ENCODE measurements at places on chromosomes 5 and 9.
A peak's percentile ranks its signal among the peaks of the same experiment; 100 is the strongest.

DNA sequence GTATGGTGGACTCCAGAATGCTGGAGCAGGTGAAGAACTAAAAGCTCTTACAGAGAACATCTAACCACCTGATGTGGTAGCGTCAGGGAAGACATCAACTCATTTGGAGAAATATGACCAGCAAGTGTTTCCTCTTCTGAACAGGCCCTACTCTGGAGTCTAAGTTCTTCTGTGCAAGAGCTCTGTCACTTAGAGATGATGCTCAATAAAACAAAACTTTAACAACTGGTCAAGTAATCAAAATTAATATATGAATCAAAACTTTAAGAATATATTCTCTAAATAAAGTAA is 85.8 kb downstream of the CYFIP2 start:
- DNase-seq = no peak

DNA sequence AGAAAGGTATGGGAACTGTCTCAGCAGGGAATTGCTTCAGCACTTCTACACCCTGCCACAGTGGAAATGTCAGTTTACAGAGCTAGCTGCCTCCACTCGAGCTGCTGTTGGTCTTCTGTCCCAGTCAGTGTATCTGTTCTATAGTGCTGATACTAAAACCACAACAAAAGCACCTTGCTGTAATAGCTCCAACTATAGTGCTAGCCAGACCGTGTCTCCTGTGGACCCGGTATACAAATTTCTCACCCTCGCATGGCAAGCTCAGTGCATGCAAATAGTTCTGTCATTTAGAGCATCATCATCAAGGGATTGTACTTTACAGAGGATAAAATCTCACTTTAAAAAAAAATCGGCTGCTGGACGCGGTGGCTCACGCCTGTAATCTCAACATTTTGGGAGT is 51.5 kb upstream of the IQGAP2 start:
- DNase-seq = peak; percentile 78

DNA sequence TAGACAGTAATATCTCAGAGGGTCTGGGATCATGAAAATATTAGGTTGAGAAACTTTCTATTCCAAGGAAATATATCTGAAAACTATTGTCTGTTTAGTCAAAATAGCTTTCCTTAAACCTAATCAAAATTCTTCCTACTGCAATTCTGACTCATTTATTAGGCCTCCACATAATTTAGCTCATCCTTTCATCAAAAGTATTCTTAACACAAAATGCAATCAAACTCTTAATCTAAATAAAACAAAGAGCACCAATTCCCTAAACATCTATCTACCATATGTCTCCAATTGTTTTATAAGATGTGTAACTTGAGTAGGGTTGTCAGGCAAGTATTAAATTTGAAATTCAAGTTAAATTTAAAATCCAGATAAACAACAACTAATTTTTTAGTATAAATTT is 142.1 kb downstream of the PLK2 start:
- DNase-seq = no peak

DNA sequence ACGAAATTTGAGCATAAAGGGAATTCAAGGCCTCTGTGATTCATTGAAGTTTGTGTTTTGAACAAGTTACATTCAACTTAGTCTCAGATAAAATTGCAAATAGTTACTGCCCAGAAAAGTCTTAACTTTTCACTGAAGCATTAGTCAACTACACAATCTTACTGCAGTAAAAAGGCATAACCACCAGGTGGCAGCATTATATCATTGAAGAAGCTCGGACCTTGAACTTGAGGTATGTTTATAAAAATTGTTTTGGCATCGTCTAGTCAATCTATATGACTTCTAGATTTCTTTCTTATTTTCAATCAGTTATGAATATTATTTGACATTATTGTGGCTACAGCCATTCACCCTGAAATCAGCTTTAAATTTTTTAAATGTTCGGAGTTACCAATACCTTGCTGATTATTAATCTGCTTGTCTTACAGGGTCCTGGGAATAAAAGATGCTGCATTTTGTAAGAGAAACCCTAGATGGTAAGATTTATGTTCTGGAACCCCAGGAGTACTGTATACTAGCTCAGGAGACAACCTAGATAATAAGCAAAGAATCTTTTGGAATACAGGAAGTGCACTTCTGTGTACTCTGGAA is 83.9 kb upstream of the GRAMD2B start:
- DNase-seq = peak; percentile 68

DNA sequence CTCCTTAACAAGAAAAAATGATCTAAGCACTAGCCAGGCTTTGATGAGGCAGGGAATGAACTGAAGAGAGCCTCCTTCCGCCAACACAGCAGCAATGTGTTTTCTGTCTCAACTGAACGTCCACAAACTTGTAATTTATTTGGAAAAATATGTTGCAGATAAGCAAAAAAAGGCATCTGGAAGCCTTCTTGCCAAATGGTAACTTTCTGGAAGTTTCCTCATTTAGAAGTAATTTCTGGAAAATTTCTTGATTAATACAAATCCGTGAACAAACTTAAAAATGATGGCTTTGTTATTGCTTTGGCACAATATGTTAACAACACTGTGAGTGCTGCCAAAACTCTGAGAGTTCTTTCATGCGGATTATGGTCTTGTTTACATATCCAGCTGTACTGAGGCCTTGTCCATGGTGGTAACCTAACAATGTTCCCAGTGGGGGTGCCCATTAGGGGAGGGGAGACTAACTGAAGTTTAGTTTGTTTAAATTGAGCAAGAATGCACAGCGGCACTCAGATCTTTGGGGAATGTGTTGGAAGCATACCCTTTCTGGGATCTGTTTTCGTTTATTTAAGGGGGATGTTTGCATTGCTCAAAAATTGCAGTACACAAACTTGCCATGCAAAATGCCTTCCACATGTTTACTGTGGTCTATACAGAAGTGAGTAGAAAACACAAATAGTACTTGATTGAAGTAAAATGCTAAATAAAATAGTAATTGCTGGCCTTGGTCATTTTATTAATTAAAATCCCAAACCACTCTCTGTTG is 334.7 kb downstream of the NR2F1-AS1 start:
- DNase-seq = no peak

Data from B cell (primary cell).